ENCODE measurements at places on chromosomes 12 and 14.

GRCh38 chr14:59429790-59430189, 35.4 kb downstream of the GPR135 start:
- DNase-seq: no peak

GRCh38 chr14:96255501-96256366, at the start of gene BDKRB1:
TSS of gene BDKRB1 (plus strand) at chr14:96256210. CDS start at chr14:96263683, 7,473 bp downstream.
- DNase-seq: no peak

DNA sequence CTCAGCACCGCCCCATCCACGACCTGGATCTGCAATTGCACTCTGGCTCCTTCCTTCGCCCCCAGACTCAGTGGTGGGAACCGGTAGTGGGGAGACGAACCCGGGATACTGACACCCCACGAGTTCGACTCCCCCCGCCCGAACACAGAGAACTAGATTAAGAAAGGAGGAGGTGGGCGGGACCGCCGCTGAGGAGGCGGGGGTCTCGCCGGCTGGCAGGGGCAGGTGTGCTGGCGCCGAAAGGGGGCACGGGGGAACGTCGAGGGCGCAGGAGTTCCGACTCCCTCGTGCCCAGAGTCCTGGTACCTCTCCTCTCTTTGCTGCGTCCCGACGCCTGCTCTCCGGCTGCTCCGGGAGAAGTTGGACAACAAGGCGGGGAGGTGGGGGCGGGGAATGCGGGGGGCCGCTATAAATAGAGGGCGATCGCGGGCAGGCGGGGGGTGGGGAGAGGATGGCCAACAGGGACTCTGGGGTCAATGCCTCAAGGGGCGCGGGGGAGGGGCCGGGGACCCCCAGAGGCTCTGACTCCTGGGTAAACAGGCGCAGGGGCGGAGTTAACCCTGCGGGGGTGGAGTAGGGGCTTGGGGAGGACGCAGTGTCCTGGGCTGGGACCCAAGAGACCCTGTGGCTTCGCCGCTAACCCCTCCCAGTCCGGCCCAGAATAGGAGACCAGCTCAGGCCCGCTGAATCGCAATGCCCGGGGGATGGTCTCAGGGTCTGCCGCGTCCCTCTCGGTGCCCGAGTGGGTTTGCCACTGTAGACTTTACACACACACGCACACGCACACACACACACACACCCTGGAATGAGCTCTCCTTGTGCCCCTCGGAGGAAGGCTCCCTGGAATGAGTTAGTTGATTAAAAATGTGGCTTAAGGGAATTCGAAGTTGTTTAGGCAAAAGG, 761 bp upstream of the NDRG2 start:
- no peak for DNase-seq

DNA sequence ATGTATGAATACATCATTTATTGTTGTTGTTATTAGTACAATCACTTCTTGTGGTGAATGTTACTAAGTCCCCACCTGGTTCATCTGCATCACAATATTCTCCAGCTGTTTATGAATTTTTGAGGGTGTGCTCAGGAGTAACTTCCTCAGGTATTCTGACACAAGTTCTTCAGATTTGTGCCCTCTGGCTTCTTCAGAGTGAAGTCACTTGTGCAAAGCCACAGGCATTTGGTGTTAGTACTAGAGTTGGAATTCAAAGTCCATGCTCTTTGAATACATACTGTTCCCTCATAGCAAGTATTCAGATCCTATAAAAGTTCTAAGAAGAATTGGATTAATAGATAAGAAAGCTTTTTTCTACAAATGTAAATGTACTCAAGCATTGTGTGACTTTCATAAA, 150.3 kb upstream of the AVPR1A start:
- DNase-seq: no peak

- DNase-seq: peak; percentile 13
Observed at GRCh38 chr14:78598046-78598920, 428.1 kb downstream of the NRXN3 start.

DNA sequence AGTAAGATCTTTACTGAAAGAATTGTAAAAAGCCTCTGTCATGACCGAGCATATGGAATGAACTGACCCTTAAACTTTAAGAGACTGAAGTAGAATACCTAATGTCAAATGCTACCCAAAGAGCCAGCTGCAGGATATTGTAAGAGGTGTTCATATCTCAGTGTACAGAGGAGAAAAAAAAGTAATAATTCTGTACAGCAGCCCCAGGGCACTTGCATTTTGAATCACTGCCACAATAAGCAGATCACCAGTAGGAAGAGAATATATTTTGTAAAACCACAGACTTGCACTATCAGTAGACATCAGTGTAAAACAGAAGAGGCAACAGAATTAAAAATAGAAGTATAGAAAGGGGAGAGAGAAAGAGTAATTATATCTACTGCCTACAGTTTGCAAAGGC, 162.6 kb downstream of the PPFIA2 start:
- DNase-seq: no peak

GRCh38 chr12:104495786-104496185, 39.0 kb downstream of the CHST11 start:
- DNase-seq: no peak

DNA sequence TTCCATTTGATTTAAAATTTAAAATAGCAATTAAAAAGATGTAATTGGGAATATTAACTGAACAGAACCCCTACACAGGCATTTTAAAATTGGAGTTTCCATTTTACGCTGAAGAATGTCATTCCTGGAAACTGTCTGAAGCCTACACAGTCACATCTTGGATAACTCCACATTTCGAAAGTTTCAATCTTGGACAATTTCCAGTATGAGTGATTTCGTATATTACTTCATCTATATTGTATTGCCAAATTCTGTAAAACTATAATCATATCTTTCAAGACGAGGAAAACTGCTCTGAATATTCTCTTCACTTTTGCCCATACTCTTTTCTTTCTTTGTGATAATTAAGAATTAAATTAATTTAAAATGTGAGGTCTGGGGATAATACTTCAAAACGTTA, 194.2 kb upstream of the ABCD2 start:
- DNase-seq: no peak

DNA sequence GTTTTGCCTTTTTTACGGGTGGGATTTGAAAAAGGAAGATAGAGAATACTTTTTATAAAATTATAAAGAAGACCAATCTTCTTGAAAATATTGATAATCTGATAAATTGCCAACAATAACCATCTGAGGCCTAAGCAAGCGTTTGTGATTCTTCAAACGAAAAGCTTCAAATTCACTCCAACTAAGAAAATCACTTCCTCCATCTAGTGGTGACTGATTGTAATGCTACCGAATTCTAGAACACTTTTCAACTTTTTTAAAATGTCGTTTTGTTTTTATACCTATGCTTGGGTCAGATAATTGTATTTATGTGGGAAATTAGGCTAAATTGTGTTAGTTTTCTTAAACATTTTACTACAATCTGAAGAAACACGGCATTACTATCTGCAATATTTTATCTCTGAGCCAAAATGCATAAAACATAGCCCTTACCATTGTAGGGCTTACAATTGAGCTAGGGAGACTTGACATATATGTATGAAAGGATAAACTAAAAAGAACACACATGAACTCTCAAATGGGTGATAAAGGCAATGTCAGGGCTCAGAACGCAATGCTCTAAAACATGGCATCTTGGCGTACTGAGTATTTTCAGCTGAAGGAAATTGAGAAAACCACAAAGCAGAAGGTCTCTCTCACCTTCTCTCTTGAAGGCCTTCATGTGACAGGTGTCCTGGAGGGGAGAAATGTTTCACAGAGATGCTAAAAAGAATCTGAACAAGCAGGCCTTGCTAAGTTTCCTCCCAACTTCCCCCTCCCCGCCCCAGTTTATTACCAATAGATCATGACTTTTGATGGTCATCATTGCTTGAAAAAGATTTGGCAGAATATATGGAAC, 36.8 kb upstream of the G2E3 start:
- DNase-seq: peak; percentile 16

- DNase-seq: no peak
Observed at GRCh38 chr14:105864116-105864515, 337.7 kb downstream of the TMEM121 start.

DNA sequence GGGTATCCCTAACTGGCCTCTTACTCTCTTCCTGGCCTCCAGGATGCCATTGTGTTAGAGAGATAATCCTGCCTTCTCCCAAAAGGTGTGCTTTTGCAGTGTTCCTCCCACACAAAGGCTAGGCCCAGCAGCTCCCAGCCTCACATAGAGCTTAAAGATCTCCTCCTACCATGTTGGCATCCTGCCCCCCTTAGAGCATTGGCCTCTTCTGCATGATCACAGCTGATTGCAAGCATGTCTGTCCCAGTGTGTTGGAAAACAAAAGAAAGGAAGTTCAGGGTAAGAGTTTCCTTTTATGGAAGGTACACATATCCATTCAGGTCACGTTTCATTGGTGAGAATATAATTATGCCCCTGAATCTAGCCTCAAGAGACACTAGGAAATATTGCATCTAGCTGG, 405.4 kb downstream of the TMTC2 start:
- no peak for DNase-seq

- no peak for DNase-seq
Observed at GRCh38 chr14:52079239-52079959, 10.5 kb upstream of the NID2 start.

DNA sequence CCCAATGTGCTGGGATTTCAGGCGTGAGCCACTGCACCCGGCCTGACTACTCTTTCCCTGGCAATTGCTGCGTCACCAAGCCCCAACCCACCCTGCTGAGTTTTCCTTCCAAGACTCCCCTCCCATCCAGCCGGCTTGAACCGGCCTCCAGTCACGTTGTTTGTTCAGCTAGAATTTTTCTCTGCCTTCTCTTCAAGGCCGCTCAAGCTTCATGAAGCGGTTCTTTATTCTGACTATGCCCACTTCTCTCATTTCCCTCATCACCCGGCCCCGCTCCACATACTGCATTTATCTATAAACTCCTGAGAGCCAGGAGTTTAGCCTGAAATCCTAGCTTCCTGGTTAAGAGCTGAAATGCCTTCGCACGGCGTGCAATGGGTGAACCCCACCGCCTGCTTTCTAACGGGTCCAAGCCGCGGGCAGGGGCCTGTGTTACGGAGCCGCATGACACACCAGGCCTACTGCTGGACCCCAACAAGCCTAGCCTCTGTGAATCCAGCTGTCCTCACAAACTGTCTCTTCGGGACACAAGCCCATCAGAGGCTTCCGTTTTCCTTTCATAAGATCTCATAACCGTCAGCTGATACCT, 999 bp upstream of the DCAF4 start:
- no peak for DNase-seq

GRCh38 chr14:53180272-53181221, 27.4 kb upstream of the DDHD1 start:
- DNase-seq: peak; percentile 59

- DNase-seq: no peak
Observed at GRCh38 chr14:41636492-41637392, 30.1 kb downstream of the LRFN5 start.

DNA sequence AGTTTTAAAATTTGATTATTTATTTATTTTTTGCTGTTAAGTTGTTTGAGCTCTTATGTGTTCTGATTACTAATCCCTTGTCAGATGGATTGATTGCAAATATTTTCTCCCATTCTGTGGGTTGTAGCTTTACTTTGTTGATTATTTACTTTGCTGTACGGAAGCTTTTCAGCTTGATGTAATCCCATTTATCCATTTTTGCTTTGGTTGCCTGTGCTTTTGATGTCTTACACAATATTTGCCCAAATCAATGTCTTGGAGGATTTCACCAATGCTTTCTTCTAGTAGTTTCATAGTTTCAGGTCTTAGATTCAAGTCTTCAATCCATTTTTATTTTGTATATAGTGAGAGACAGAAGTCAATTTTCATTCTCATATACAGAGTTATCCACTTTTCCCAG, 56.5 kb upstream of the PCNX4 start:
- DNase-seq: no peak

- no peak for DNase-seq
Observed at GRCh38 chr14:54535646-54536045, 25.9 kb downstream of the CGRRF1 start.

GRCh38 chr14:23763394-23763793, 127.2 kb downstream of the DHRS2 start:
- DNase-seq: no peak

DNA sequence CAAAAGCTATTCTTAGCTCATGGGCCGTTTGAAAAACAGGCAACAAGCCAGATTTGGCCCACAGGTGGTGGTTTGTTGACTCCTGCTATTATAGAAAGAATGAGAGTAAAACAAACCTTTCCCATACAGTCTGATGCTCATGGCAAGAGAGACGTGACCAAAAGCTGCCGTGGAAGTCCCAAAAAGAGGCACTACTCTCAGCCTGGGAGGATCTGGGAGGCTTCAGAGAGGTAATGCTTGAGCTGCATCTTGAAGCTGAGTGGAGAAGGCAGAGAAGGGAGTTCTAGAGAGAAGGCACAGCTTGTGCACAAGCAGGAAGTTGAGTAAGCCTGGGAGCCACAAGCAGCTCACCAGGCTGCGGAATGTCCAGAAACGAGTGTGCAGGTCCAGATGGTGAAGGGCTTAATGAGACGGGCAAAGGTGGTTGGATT, 9.6 kb downstream of the PLXNC1 start:
- no peak for DNase-seq

- DNase-seq: no peak
Observed at GRCh38 chr12:92270521-92270920, 124.9 kb upstream of the BTG1 start.

DNA sequence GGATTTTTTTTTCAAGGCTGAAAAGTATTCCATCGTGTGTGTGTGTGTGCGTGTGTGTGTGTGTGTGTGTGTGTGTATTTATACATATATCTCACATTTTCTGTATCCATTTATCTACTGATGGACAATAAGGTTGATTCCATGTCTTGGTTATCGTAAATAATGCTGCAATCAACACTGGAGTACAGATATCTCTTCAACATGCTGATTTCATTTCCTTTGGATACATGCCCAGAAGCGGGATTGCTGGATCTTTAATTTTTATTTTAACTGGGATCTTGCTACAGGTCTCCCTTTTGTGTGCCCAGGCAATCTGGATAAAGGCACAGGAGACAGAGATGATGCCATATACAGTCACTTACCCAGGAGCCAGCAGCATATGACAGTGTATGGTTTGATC, 338.1 kb downstream of the SOX5 start:
- no peak for DNase-seq

DNA sequence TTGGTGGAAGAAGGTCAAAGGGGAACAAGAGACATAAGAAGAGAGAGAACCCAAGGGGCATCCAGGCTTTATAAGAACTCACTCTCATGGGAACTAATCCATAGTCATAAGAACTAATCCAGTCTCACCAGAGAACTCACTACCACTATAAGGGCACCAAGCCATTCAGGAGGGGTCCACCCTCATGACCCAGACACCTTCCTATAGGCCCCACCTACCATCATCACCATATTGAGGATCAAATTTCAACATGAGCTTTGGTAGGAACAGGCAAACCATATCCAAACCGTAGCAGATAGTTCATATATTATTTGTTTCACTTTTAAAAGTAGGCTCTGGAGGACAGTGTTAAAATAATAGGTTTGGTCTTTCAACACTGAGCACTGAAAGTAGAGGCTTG, 350.1 kb downstream of the TMTC2 start:
- no peak for DNase-seq

DNA sequence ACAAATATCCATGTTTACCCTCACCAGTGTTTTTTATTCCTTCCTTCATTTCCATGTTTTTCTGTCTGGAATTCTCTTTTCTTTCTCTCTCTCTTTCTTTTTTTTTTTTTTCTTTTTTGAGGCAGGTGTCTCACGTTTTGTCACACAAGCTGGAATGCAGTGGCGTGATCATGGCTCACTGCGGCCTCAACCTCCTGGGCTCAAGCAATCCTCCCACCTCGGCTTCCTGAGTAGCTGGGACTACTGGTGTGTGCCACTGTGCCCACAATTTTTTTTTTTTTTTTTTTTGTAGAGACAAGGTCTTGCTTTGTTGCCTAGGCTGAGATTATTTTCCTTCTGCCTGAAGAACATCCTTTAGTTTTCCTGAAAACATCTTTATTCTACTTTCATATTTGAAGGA, 15.0 kb upstream of the AMIGO2 start:
- DNase-seq: no peak

Measured in GM06990 (cell line).